Esophagus mucosa (tissue), 1 donor: ENCODE measurements at places on chromosomes 3 and 15.

GRCh38 chr15:63045465-63045840 lies 2.9 kb downstream of the TPM1 start:
- ATAC-seq = no peak

GRCh38 chr3:186090901-186091300 lies 18.0 kb downstream of the ETV5 start:
- ATAC-seq = no peak

- no peak for ATAC-seq
Measured at GRCh38 chr15:99109555-99110021, 4.7 kb downstream of the SYNM start.

DNA sequence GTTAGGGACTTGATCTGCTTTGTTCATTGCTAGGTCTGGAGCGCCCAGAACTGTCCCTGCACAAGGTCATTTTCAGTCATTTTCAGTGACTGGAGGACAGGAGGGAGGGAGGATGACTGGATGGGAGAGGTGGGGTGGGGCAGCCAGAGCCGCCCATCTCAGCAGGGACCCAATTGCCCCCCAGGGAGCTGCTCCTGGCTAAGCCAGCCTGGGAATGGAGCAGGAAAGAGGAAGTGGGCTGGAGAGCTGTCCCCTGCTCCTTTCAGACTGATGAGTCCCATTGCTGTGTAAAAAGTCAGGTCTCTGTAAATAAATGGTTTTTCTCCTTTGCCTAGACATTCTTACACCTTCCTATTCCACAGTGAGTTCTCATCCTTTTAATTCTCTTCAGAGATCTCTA lies 98.4 kb upstream of the RAD18 start:
- ATAC-seq = no peak

DNA sequence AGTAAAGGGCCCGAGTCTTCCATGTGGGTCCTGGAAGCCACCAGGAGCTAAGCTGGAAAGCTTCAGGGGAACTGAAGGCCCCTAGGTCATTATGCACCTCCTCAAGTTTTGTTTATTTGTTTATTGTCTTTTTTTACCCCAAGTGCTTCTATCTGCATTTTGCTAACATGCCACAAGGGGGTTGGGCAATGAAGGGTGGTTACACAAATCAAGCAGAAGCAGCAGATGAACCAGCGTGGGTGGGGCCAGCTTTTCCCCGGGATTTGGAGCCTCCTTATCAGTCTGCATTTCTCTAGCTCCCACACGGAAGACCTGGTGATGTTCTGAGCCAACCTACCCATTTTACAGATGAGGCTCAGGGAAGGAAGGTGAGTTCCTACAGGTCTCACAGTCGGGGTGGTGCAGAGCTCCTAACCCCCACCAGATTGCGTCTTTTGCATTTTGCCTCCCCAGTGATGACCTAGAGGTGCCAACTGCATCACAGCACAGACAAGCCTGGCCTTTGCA lies 16.8 kb downstream of the TMC3 start:
- no peak for ATAC-seq

DNA sequence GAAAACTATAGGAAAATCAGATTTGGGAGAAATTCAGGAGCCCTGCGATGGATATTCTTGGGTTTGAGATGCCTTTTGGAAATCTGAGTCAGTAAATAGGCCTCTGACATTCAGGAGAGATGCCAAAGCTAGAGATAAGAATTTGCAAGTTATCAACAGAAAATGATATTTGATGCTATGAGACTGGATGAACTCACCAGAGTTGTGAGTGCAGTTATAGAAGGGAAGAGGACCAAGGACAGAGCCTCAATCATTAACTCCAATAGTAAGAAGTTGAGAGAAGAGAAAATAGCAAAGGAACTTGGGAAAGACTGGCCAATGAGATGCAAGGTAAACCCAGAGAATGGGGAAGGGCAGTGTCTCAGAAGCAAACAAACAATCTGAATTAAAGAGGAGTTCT lies 7.9 kb upstream of the ANO10 start:
- ATAC-seq = no peak

DNA sequence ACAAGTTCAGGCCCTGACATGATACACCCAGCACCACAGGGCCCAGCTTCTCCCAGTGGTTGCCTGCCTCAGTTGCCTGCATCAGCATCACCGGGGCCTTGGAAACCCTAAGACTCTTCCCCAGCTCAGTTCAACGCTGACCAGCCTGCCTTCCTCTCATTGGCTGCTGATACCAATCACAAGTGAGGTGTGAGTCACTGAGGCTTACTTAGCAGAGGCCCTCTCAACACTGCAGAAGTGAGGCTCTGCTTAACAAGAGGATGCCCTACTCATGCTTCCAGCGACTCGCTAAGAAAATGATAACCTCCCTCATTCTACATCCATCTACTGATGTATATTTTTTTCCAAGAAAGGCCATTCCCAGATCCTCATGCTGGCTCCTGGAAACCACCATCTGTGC lies 151.9 kb downstream of the ADAMTS17 start:
- ATAC-seq = no peak

DNA sequence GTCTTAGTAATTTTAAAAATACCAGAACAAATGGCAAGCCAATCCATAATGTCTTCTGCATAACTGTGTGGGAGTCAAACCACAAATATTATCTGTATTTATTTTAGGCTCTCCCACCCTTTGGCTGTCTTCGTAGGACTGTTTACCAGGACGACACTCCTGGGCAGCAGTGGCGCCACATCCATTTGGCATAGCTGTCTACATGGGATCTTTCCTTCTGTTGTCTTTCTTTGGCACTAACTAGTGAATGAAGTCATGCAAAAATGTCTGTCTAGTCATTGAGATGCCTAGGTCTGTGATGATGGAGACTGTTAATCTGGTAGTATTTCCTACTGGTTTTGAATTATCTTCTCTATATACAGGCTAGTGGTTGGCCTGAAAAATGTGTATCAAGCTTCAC lies 54.0 kb upstream of the CHMP2B start:
- no peak for ATAC-seq

DNA sequence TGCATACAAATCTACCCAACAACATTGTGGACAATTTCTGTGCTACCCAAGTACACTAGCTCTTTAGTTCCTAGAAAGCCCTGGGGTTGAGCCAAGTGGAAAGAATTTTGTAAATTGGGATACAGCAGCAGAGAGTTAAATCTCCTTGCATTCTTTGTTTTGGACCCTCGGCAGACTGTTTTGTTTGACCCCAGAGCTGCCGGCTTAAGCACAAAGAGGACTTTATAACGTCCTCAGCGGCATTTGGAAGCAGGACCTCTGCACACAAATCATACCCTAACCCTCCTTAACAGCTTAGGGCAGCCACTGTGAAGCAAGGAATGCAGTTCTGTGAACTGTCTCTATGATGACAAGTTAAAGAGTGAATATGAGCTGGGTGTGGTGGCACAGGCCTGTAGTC lies 415.3 kb downstream of the CNTN4 start:
- ATAC-seq = no peak

DNA sequence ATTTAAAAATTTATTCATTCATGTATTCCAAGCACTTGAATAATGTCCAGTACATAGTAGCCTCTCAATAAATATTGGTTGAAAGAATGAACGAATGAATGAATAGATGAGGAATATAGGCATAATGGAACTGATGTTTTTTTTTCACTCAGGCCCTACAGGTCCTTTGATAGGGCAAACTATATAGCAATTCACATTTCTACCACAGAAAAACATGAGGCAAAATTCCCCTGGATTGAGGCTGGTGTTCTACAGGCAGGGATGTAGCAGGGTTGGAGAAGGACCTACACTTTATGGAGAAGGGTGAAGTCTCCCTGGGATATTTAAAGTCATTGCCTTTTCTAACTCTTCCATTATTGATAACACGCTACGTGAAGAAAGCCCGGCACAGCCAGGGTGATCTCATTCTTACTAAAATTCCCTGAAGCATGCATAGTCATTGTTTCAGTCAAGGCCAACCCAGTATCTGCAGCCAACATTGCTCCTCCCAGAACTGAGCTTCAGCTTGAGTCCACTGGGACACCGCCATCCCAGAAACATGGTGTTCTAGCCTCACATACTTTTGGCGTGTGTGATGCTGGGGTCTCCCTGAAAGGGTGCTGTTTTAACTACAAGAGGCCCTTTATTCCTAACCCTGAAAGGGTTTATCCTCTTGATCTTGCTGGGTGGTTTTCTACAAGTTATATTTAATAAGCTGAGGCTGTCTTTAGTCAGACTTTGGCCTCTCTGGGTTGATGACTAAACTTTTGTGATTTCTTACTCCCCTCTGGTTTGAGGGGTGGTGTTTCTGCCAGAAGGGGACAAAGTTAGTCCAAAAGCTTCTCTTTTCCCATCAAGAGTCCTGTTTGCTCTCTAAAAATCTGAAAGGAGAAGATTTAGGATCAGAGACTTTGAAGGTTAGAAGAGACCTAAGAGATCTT lies 25.9 kb upstream of the FBN1 start:
- ATAC-seq = peak; percentile 72

DNA sequence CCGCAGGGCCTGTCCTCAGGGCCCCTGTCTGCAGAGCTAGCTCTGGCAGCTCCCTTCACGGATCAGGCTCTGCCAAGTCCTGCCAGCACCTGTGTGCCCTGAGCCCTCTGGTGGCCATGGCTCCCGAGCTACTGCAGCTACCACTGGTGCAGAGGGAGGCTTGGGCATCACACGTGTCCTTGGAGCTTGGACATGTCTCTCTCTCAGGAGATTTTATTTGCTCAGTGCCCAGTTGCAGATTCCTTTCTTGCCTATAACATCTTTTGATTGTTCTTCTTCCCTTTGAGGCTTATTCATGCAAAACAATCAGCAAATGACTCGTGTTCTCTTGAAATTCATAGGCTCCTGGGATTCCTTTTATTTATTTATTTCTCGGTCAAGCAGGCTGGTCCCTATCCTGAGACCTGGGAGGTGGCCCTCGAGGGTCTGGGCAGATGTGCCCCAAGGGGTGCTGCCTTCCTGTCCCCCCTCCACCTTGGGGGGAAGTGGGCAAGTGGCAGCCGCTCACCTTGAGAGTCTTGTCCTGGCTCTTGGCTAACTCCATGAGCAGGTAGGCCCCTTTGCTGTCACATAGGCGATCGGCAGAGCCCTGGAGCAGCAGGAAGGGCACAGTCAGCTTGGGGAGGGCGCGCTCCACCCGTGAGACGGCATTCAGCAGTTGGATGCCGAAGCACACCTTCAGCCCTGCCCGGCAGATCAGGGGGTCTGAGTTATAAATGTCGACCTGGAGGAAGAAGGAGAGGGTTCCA lies 21.9 kb downstream of the ABTB1 start:
- peak; percentile 33 for ATAC-seq

DNA sequence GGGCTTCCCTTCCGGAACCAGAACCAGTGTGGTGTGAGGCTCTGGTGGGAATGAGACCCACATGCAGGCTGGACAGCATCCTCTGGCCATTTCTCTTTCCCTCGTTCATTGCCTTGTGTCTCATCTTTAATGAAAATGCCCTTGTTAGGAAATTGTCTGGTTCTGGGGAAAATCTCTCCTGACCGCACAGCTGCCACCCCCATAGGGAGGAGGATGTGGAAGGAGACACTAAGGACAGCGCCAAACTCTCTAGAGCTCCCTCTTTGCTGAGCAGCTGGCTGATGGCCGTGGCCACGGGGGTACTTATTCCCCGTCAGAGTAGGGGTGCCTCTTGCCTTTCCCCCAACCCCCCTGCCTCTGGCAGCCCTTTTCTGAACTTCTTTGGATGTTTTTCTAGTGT lies 297.6 kb upstream of the C2CD4B start:
- no peak for ATAC-seq

DNA sequence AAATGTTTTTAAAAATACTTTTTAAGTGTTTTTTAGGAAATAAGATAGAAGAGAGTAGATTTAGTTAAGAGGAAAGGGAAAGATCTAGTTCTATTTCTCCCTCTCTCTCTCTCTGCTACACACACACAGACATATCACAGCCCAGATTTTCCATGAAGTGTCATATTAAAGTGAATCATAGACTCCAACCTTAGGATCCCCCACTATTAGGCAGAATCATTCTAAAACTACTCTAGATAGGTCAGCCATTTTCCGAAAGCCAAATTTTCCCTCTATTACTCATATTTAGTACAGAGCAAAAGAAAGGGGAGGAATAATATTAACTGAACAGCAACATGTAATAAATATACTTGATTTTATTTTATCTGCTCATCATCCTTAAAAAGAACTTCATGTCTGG lies 45.1 kb upstream of the RSL24D1 start:
- ATAC-seq = no peak

- no peak for ATAC-seq
Measured at GRCh38 chr3:109984976-109985375, 647.6 kb upstream of the DPPA4 start.

DNA sequence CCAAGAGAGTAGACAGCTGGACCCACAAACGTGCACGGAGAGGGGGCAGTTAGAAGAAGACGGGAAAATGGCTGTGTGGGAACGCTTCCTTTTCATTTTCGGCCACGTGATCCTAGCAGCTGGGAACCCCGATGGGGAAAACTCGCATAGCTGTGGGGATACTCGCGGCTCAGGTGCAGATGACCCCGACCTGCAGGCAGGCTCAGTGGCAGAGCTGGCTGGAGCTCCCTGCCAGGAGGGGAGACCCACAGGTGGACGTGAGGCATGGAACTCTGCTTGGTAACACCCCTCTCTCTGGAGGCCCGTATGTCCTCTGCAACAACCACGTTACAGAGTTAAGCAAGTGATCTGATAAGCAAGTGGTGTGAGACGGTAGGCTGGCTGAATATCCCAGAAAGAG lies 84.6 kb upstream of the SNRPA1 start:
- no peak for ATAC-seq

DNA sequence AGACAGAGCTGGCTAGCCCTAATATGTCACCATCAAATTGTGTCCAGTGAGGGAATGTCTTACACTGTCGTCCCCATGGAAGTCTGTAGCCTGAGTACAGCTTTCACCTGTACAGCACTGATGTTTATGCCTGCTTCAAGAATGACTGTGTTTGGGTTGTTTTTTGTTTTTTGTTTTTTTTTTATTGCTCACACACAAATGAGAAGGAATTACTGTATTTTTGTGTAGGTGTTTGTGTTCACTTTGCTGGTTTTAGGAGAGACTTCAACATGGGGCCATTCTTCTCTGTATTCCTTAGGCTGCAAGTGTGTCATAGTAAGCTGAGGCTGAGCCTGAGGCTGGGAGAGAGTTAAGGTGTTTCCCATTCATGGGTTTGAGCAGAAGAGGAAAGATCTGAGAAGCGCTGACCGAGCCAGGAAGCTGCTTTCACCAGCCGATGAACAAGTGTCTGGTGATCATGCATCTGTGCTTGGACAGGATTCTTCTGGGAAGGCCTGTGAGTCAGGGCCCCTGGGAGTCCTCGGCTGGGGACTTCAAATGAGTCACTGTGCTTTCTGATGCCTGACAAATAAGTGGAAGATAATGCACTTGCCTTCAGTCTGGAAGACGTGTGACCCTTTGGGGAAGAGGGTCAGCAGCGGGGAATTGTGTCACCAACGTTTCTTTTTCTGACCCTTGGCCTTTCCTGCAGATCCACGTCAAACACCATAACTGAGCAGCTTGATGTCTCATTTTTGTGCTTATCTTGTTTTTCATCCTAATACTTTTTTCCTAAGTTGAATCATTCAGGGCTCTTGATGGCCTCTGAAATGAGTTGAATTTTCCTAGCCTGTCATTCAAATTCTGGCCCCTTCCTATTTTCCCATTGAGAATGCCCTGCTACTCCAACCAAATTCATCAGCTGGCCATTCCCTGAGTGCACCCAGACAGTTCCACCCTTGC lies 36.7 kb upstream of the ZBTB38 start:
- ATAC-seq = peak; percentile 88
